NCI-H187 treated with DMSO at 0.1 percent for 48 hours (cell line): ENCODE measurements at places on chromosomes 12 and 14.

GRCh38 chr14:73461478-73462047 is 3.2 kb upstream of the NUMB start:
- no peak for DNase-seq

GRCh38 chr12:131101703-131102492 is 148.2 kb downstream of the ADGRD1 start:
- DNase-seq, result no peak

- no peak for DNase-seq
These were observed 90.7 kb downstream of the SINHCAF start for GRCh38 chr12:31234955-31235867.

GRCh38 chr12:120209851-120210250 is 8.9 kb upstream of the RPLP0 start:
- no peak for DNase-seq

- no peak for DNase-seq
These were observed 22.2 kb downstream of the ESR2 start for GRCh38 chr14:64272019-64272418.

- no peak for DNase-seq
These were observed 15.1 kb downstream of the ZFHX2 start for GRCh38 chr14:23536494-23536893.

- no peak for DNase-seq
These were observed 142.1 kb downstream of the TTC7B start for GRCh38 chr14:90674043-90674670.

- no peak for DNase-seq
These were observed 1666.7 kb upstream of the FLRT2 start for GRCh38 chr14:83863042-83863774.

DNA sequence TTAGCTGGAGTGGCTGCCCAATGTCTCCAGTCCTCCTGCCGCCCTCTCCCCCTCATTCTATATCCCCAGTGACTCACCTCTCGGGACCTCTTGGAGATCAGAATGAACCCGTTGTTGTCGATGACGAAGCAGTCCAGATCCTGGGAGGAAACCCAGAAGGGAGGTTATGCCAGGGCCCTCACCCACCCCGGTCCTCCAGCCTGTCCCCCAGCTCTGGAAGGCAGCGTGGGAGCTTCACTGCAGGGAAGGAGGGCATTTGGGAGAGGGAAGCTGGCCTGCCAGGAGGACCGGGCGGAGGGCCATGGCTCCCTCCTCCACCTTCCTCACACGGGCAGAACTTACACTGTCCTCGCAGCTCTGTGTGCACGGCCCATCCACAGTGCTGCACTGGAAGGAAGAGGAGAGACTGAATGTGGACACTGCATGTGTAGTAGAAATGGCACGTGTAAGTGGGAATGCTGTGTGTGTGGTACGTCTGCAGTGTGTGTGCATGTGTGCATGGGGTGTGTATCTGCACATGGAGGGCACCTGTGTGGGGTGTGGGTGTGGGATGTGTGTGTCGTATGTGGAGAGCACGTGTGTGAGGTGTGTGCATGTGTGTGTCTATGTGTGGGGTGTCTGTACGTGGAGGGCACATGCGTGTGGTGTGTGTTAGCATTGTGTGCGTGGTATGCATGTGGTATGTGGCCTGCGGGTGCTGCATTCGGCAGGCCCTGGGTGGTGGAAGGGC is 10.0 kb upstream of the LRTM2 start:
- DNase-seq, result no peak

- DNase-seq, result no peak
These were observed 14.2 kb upstream of the HELB start for GRCh38 chr12:66288121-66288520.

DNA sequence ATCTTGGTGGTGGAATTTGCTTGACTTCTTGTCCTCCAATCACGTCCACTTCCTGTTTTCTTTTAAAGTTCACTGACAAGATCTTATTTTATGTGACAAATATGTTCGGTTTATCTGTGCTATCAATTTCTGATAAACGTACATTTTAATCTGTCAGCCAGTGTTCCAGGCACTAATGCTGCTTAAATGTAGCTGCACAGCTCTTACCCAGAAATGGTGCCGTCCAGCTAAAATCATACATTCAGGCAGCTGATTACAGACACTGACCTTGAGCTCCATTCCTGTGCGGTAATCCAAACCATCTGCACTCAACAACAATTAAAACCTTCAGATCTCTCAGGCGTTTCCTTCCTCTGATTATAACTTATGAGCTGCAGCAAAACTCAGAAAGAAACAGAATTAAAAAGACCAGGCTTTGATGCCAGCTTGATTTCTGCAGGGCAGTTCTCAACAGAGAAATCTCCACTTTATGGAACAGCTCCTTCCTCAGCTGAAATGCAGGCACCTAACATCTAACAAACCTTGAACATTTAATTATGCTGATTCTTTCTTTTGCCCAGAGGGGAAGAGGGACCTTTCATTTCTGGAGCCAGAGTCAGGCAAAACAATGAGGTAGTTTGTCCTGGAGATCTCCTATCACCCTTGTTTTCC is 26.4 kb upstream of the RASSF3 start:
- no peak for DNase-seq

GRCh38 chr14:78227248-78228077 is 57.3 kb downstream of the NRXN3 start:
- DNase-seq, result peak; percentile 84
